ENCODE measurements at places on chromosomes 16 and 17.

- no peak for DNase-seq
Measured at GRCh38 chr17:40056379-40057015, 2.3 kb upstream of the MED24 start.

- no peak for DNase-seq
Measured at GRCh38 chr17:66960613-66961012, 3.9 kb upstream of the CACNG4 start.

DNA sequence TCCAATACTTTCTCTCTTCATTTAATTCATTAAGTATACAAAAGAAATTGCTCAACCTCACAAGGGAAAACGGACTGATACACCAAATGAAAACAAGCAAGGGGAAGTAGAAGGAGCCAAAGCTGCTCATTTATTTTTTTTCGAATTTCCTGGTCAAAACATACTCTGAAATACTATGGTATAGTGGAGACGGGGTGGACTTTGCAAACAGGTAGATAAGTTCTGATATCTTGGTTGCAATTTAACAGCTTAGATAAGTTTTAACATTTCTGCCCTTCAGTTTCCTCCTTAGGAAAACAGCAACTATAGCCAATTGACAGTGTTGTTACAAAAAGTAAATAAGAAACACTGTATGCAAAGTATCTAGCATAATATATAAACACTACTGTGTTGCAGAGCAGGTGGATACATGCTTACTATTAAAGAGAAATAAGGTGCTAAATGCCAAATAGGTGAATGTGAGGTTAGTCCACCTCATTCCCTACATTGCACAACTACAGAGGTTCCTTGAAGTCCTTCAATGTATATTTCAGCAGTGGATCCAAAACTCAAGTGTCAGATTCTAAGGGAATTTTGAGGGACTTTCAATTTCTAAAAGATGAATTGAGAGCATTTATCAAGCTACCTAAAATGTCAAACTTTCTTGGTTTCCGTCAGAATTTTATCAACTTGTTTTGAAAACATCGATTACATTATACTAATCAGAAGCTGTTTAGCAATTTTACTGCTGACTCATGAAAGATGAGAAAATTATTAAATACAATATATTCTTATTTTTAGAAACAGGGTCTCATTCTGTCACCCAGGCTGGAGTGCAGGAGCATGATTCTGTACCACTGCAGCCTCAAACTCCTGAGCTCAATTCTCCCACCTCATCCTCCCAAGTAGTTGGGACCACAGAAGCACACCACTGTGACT, 11.0 kb downstream of the CCDC47 start:
- DNase-seq, result no peak

DNA sequence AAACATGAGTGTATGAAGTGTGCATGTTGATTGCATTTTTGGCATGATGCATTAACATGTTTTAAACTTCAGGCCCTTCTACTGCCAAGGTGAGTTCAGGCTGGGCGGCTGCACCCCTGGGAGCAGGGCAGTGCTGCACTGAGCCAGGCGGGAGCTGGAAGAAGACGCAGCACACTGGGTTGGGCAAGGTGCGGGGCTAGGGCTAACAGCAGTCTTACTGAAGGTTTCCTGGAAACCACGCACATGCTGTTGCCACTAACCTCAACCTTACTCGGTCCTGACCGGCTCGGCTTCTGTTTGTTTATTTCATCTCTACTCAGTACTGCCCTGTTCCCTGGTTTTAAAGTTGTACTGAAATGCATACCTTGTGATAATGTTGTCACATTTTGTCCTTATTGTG, 61.0 kb downstream of the MAP2K4 start:
- DNase-seq, result no peak

- DNase-seq, result no peak
Measured at GRCh38 chr16:14286368-14287230, 215.5 kb downstream of the MRTFB start.

DNA sequence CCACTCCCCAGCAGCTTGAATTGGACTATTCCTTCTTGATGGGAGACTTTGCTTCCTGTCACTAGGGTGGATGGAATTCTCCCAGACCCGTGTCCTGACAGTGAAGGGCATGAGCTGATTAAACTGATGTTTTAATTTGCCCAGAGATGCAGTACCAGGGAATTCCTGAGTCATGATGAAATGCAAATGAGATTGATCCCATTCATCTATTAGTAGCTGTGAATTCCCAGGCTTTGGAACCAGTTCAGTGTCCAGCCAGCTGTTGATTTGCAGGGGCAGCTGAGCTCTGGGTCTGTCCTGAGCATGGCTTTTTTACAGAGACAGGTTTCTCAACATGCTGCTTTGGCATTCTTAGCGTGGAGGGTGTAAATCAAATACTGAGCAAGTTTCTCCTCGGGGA, 157.9 kb downstream of the PITPNC1 start:
- DNase-seq, result no peak

DNA sequence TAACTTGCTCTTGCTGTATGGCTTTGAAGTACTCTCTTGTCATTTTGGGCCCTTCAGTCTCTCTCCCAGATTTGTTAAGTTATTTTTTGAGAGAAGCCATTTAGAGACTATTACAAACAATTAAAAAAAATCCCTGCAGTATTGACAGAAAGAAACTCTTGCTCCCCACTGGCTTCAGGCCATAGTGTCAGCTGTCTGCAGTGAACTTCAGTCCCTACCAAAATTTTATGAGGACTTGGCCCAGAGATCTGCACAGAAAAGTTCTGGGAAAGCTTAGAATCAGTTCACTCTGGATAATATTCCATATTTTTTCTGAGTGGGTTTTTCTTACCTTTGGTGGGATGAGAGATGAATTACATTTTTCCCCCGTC, 30.9 kb upstream of the SUPT4H1 start:
- no peak for DNase-seq

GRCh38 chr16:468068-468821, 42.8 kb downstream of the RAB11FIP3 start:
- no peak for DNase-seq

DNA sequence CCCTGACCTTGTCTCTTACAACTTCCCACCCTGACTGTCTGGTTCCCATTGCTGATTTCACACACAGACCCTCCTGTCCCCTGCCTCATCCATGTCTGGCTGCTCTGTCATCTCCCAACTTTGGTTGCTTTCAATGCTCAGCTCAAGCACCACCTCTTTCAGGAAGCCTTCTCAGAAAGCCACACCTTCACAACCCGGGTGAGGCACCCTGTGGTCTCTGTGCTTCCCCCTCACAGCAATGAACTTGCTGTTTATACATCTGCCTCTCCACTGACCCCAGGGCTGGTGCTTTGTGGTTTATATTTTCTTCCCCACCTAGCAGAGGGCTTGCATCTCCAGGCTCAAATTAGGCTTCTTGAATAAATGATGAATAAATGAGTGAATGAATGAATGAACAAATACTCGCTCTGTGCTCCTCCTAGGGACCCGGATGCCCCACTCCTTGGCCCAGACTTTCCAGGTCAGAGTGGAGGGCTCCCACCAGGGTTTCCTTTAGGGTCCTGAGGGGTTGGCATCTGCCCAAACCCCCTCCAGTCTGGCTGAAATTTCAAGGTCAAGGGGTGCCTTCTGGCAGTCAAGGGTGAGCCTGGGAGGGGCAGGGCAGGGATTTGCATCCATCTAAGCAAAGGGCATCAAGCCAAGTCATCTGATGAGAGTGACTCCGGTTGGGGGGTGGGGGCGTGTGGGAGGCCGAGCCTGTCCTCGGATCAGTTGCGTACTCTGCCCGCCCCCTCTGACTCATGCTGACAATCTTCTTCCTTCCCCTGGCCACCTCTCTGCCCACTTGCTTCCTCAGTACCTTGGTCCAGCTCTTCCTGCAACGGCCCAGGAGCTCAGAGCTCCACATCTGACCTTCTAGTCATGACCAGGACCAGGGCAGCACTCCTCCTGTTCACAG, at the start of gene ITGAX:
Gene ITGAX (plus strand): TSS at position 783 of the 898 bp plus-strand sequence. CDS start 79 bp downstream, at position 862.
- DNase-seq, result peak; percentile 54

DNA sequence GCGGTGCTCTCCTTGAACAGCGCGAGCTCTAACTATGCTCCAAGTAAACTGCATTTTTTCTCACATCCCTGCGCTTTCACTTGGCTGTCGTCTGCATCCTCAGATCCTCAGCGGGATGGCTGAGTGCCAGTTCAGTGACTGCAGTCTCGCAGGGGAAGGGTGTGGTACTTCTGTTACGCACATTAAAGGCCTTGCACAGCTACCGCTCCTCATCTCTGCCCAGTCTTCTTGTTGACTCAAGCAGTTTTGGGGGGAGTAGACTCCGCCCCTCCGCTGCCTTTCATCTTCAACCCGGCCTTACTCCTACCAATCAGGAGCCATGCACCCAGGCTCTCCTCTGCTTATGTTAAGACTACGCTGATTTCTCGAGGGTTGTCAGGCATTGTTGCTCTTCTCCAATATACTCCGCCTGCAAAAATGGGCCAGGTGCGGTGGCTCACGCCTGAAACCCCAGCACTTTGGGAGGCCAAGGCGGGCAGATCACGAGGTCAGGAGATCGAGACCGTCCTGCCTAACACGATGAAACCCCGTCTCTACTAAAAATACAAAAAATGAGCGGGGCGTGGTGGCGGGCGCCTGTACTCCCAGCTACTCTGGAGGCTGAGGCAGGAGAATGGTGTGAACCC, 10.0 kb downstream of the ATP5PD start:
- peak; percentile 46 for DNase-seq

DNA sequence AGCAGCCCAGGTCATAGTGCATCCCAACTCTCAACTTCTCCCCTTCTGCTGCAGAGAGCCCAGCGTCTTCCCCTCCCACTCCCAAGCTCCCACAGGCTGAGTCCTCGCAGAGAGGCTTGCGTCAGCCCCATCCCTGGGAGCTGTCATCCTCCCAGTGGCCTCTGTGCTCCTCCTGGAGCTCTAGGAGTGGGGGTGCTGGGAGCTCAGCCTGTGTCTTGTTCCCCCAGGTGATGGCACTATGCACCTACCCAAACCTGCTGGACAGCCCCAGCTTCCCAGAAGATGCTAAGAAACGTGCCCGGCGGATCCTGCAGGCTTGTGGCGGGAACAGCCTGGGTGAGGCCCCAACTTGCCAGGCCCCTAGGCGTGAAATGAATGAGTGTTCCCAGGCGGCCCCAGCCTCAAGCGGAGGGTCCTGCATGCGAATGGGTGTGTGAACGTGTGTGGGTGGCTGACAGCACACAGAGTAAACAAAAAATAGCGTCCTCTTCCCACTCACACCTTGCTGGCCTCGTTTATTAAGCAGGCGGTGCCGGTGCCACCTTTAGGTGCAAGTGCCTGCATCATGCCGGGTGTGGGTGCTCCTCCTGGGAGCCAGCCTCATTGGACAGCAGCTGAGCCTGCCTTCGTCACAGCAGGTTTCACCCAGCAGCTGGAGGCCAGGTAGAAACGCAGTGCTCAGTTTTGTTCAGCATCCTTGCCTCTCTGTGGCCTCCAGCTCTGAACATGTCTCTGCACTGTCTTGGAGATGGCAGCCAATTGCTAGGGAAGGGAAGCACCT, 16.5 kb downstream of the GPT2 start:
- DNase-seq, result no peak

DNA sequence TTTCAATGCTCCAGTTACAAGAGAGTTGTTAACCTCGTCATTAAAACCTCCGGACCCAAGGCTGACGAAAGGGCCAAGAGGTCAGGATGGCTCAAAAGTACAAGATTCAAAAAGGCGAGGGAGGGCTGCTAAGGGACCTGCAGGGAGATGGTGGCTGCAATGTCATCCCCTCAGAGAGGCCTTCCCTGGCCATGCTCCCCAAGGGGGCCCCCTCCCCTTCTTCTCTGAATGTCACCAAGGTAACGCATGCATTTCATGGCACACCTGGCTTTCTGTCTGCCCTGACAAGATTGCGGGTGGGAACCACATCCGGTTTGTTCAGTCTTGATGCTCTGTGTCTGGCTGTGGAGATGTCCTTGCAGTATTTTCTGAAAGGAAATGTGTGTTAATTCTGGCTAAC, 89.9 kb downstream of the C16orf78 start:
- DNase-seq, result peak; percentile 12

- no peak for DNase-seq
Measured at GRCh38 chr17:6639586-6640535, 650 bp downstream of the KIAA0753 start.

DNA sequence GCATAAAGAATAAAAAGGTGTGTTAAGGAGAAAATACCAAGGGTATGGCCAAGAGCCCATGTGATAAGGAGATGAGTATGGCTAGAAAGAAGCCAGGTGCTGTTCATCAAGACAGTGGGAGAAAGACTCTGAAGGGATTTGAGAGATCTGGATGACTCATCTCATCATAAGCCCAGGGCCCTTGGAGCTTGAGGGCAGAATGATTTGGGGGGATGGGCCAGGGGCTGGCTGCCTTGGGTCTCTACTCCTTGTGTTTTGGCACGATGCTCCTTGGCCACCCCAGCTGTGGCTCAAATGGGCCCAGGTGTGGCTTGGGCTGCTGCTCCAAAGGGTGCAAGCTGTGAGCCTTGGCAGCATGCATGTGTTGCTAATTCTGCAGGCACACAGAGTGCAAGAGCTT, 14.5 kb upstream of the TNFRSF13B start:
- no peak for DNase-seq

GRCh38 chr17:44581868-44582267, 24.6 kb downstream of the FZD2 start:
- no peak for DNase-seq

DNA sequence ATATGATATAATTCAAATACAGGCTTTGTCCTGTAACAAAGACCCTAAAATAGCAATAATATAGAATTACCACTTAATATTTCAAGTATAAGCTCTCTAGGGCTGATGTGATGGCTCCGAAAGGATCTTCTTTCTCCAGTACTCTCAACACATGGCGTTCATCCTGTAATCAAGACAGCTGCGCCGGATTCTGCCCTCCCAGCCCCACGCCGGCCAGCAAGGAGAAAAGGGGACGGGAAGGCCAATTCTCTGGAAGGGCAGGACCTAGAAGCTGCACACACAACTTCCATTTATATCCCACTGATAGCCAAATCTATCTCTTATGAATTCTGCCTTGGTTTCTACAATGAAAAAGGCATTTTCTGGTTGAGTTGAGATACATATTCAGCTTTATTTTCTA, 32.0 kb downstream of the CCDC182 start:
- DNase-seq, result no peak

DNA sequence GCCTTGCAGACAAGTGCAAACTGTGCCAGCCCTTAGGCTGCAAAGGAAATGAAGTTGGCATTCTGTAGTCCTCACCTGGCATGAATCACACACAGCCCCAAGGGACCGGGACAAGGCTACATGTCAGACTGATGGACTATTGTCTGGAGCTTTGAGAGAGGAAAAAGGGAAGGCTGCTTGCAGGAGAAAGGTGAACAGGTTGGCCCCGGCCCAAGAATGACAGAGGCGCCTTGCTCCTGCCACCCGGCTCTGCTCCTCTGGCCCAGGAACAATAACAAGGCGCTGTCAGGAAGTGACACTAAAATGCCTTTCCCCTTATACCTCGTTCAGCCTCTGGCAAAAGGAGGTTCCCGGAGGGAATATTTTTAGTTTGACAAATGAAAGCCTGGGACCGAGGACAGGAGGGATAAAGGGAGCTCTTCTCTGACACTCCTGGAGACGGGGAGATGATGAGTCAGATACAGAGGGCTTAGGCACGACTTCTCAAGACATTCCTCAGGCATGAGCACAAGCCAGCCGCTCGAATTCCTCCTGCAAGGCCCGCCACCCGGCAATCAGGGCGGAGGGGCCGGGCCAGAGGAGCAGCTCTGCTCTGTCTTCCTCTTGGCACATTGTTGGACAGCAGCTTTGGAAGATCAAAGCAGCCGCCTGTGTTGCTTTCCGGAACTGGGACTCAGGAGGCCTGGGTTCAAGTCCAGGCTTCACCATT, 105.8 kb downstream of the NOG start:
- DNase-seq, result no peak

GRCh38 chr17:47208744-47209488, at the start of gene MYL4:
Gene MYL4 (plus strand): TSS chr17:47209348. CDS start chr17:47209423, 75 bp downstream.
- no peak for DNase-seq

- no peak for DNase-seq
Measured at GRCh38 chr16:24069036-24069590, 187.0 kb upstream of the CACNG3 start.

All from stimulated activated CD8-positive, alpha-beta memory T cell treated with anti-CD3 and anti-CD28 coated beads, Interleukin-15, amount 100 ng/mL, for 4 hours (primary cell).